ENCODE measurements at places on chromosomes 3 and 15.

DNA sequence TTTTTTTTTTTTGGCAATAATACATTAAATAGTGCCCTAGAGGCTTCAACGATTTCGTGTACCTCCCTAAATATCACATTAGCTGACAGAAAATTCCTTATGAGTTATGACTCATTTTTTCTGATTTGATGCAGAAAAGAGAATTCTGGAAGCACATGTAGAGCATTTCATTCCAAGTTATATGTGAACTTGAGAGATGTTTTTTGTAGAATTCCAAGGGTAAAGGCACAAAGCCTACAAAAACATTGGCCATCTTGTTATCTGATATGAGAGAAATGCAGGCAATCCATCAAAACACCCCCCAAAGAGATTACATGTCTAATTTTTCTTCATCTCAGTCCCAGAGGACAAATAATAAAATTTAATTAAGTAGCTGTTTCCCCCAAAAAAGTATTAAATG lies 6.7 kb upstream of the PFN2 start:
- no peak for DNase-seq

GRCh38 chr3:145721273-145721805 lies 439.6 kb downstream of the PLOD2 start:
- no peak for DNase-seq

DNA sequence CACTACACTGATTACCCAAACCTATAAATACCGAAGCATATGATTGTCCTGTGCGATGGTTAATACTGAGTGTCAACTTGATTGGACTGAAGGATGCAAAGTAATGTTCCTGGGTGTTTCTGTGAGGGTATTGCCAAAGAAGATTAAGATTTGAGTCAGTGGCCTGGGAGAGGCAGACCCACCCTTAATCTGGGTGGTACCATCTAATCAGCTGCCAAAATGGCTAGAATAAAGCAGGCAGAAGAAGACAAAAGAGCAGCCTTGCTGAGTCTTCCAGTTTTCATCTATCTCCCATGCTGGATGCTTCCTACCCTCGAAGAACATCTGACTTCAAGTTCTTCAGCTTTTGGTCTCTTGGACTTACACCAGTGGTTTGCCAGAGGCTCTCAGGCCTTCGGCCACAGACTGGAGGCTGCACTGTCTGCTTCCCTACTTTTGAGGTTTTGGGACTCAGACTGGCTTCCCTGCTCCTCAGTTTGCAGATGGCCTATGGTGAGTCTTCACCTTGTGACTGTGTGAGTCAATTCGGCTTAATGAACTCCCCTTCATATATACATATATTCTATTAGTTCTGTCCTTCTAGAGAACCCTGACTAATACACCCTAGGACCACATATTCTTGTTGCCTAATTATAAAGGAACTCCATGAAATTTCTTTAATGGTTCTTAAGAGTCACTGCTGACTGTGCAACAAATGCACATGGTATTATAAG lies 31.7 kb downstream of the CSNK1G1 start:
- DNase-seq, result no peak

- no peak for DNase-seq
Observed at GRCh38 chr15:37087131-37087588, 13.2 kb downstream of the MEIS2 start.

DNA sequence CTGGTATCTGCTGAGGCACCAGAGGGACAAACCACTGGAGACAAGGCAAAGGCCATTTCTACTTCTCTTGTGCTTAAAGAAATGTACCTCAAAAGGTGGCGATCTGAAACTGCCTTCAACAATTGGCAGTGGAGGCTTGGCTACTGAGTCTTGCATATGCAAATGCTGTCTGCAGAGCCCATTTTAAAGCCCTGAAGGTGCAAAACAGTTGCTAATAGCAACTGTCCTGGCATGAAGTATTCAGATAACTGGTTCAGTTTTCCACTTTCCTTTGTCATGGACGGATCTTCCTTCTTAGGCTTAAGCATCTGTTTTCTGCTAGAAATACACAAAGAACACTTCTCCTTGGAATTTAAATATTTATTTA lies 71.4 kb upstream of the PSMD6 start:
- DNase-seq, result no peak

DNA sequence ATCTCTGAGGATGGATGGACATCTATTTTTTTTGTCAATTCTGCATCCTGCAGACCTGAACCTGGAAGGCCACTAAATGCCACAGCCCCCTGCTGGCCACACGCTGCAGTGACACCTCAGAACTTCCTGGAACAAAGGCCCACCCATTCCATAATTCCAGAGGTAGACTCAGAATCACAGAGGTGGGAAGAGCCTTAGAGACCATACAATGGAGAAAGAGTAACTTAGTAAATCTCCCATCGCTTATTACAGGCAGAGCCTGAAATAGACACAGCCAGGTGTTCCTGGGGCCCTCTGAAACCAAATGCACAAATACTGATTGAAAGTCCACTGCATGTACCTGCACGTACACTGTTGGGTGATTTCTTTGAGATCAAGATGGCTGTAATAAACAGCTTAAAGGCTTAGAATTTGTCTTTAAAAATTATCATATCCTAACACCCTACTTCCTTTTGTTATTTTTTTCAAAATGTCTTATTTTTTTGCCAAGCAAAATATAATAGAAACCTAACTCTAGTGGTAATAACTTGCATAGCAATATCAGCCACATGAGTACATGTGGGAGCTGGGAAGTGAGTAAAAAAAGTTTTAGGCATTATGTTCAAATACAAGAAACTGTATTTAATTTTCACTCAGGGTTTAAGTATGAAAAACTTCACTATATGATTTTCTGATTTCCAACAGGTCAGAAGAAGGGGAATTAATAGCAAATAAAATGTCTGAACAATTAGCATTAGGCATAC lies 62.7 kb downstream of the EOMES start:
- DNase-seq, result peak; percentile 55

GRCh38 chr3:173128633-173129032 lies 12.4 kb downstream of the SPATA16 start:
- DNase-seq, result no peak

GRCh38 chr15:78425643-78426042 lies 12.4 kb upstream of the IREB2 start:
- DNase-seq, result no peak

GRCh38 chr15:90845201-90845949 lies 23.0 kb upstream of the FURIN start:
- DNase-seq, result peak; percentile 33

DNA sequence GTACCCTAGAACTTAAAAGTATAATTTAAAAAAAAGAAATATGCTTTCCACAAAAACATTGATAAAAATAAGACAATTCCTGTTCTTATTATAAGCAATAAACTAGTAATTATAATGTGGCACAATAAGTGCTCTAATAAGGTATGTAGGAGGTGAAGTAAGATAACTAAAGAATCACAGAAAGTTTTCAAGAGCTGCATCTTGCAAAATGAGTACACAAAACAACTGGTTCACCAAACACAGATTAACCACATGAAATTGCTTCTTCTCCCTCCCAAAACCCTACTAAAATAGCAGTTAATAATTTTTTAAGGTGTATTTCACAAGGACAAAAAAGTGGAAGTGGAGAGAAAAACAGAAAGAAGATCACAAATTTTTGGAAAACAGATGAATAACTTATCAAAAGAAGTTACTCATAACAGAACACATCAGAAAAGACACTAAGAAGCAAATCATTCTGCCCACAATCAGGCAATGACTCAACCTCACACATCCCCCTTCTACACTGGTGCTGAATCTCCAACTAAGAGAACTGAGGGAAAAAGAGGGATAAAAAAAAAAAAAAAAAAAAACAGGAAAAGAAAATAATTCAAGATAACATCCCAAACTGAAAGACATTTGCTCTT lies 64.2 kb downstream of the TBC1D5 start:
- no peak for DNase-seq

DNA sequence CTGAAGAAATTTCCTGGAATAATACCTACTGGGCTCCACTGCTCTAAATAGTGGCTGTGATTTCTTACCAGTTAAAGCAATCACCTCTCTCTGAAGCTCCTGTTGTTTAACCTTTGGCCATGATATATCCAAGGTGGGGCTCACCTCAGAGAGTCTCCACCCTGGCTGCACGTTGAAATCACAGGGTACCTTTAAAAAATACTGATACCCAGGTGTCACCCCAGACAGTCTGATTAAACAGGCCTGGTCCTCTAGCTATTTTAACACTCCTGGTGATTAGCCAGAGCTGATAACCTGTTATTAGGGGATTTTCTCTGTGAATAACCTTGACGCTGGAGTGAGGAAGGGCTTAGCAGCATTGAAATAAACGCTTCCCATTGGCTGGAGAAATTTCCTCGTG lies 22.3 kb upstream of the ZBTB38 start:
- DNase-seq, result no peak

DNA sequence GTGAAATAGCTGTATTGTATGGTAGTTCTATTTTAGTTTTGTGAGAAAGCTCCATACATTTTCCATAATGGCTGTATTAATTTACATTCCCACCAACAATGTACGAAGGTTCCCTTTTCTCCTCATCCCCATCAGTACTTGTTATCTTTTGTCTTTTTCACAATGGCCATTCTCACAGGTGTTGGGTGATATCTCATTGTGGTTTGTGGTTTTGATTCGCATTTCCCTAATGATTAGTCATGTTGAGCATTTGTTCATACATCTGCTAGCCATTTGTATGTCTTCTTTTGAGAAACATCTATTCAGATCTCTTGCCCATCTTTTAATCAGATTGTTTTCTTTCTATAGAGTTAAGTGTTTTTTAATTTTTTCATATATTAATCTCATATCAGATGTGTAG lies 931.9 kb downstream of the IGSF11 start:
- no peak for DNase-seq

DNA sequence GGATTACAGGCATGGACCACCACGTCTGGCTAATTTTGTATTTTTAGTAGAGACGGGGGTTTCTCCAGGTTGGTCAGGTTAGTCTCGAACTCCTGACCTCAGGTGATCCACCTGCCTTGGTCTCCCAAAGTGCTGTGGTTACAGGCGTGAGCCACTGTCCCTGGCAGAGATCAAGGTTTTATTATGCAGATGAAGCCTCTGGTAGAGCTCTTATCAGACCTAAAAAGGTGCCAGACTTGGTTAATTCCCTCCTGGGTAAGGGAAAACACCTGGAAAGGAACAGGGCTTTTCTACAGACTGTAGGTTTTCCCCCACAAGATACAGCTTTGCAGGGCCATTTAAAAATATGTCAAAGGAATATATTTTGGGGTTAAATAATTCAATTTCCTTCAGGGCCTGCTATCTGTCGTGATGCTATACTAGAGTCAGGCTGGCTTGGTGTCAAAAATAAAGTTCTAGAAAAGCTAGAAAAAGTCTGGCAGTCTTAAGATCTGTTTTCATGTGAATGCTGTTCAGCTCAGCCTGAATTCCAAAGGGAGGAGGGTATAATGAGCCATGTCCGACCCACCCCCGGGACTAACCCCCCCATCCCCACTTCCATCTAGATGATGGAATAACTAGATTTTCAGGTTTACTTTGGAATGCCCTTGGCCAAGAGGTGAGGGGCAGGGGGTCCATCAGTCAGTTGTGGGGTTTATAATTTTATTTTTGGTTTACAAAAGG lies 1.9 kb upstream of the BLOC1S6 start:
- no peak for DNase-seq

DNA sequence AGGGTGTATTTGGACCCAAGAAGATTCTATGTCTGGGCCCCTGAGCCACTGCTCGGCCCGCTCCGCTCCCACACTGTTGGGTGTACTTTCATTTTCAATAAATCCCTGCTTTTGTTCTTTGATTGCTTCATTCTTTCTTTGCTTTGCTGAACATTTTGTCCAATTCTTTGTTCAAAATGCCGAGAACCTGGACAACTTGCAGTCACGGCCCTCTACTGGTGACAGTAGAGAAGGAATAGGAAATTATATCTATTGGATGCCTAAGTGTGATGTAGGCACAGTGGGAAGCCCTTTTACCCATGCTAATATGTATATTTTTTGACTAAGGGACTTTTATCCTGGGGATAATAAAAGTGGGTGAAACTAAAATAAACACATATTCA lies 340.8 kb downstream of the LRRC3B start:
- no peak for DNase-seq

DNA sequence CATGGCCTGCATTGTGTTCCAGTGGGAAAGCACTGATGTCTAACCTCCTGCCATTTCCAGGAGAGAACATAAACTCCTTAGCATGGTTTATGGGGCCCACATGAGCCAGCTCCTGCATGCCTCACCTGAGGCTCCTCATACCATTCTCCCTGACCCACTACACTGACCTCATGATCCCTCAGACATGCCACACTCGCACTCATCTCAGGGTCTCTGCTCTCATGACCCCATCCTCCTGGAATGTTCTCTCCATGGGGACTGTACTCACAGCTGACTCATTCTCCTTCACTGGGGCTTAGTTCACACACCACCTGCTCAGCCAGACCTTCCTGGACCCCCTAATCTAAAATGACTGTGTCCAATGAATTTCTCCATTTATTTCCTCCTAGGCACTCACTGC lies 4.0 kb upstream of the LMCD1 start:
- no peak for DNase-seq

DNA sequence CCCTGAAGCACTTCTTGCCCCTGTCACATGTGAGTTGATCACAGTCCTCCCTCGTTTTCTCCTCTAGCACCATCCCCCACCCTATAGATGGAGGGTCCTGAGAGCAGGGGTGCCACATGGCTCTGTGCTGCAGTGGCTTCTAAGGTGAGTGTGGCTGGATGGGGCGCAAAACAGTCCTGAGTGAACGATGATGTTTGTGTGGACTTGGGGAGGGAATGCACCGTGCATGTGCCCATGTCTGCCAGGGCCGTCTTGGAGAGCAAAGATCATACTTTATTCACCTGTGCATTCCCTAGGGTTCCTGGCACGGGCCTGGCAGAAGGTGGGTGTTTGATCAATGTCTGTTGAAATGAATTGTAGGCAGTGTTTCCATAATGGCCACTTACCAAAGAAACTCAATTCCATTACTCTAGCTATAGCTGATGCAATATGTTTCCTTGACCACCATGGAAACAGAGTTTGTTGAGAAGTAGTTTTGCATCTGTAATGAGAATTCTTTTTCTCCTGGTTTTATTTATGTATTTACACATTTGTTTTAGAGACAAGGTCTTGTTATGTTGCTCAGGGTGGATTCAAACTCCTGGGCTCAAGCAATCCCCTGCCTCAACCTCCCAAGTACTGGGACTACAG lies 58.0 kb downstream of the ABTB1 start:
- DNase-seq, result no peak

GRCh38 chr3:78814893-78815562 lies 952.8 kb downstream of the ROBO1 start:
- no peak for DNase-seq

DNA sequence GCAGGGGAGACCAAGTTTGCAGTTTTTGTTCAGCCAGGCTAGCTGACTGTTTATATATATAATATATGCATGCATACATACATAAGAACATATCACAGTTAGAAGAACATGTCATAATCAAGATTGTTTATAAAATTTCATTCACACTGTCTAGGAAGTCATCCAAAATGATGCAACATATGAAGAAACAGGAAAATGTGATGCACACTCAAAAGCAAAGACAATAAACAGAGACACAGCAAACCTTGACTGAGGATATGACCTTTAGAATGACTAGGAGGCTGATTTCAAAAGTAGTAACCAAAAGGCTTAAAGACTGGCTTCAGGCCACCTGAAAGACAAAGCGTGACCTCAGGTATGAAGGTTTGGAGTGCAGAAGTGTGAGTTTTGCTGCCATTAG lies 166.2 kb upstream of the NDN start:
- DNase-seq, result no peak
